ENCODE measurements at places on chromosomes 12 and 14. TPM values are rescaled to one million over a fixed set of nuclear protein-coding genes. Genes with fewer than 3 reads are reported as not detected.

Gene RAD9B
- 3.8 TPM for total RNA-seq

DNA sequence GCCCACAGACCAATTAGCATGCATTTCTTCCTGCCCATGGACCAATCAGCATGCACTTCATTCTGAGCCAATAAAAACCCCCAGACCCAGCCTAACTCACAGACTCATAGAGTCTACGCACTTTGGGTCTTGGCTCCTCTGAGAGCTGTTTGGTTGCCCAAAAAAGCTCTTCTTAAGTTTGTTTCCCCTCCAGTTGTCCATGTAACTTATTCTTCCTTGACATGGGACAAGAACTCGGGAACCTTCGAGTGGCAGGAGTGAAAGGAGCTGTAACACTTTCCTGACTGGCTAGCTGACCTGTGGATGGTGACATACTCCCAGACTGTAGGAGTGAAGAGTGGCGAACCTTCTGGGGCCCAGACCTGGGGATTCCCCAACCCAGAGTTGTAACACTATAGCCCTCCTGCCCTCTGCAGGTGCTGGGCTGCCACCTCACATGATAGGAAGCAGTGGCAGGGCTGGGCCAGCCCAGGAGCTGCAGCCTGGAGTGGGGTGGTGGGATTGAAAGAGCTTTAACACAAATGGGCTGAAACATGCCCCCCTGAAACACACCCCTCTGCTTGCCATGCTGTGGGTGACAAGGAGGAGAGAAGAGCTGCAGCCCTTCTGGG is 4.4 kb upstream of the BTBD7 start:
- no peak for DNase-seq

Gene RPL10L
- not detected for total RNA-seq

- DNase-seq = no peak
Observed at GRCh38 chr14:59330455-59330854, 134.7 kb downstream of the GPR135 start.

- no peak for DNase-seq
Observed at GRCh38 chr12:77615332-77615731, 215.4 kb upstream of the NAV3 start.

DNA sequence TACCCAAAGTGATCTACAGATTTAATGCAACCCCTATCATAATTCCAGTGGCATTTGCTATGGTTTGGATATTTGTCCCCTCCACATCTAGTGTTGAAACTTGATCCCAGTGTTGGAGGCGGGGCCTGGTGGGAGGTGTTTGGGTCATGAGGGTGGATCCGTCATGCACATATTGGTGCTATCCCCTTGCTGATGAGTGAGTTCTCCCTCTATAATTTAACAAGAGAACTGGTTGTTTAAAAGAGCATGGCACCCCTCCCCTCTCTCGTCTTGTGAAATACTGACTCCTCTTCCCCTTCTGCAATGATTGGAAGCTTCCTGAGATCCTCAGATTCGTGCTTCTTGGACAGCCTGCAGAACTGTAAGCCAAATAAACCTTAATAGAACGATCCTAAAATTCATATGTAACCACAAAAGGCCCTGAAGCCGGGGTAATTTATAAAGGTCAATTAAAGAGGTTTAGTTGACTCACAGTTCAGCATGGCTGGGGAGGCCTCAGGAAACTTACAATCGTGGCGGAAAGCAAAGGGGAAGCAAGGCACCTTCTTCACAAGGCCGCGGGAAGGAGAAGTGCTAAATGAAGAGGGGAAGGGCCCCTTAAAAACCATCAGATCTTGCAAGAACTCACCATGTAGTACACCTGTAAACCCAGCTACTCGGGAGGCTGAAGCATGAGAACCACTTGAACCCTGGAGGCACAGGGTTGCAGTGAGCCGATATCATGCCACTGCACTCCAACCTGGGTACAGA is 41.2 kb downstream of the SLC39A9 start:
- DNase-seq = no peak

DNA sequence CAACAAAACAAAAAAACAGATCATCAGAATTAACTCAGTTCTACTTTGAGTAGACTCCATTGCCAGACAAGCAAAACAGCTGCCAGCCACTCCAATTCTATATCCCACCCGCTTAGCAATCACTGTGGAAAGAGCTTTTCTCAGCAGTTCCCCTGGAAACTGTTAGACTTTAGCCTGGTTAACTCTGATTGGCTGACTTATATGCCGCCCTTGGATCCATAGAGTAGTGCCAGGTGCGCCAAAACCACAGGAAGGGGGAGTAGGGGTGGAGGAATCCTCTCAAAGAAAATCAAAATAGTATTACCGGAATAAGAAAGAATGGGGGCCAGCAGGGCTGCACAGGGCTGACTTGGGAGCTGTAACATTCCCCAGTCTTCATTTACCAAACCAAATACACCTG is 5.4 kb upstream of the EML5 start:
- DNase-seq = no peak

Gene AJUBA
- 6.4 TPM for total RNA-seq

Gene PRB2
- not detected for total RNA-seq

Gene KRT5
- not detected for total RNA-seq

GRCh38 chr14:99123208-99123870 is 148.7 kb downstream of the BCL11B start:
- no peak for DNase-seq

Measured in right cardiac atrium (tissue), 5 donors.